ENCODE measurements at places on chromosomes 3 and 15.

DNA sequence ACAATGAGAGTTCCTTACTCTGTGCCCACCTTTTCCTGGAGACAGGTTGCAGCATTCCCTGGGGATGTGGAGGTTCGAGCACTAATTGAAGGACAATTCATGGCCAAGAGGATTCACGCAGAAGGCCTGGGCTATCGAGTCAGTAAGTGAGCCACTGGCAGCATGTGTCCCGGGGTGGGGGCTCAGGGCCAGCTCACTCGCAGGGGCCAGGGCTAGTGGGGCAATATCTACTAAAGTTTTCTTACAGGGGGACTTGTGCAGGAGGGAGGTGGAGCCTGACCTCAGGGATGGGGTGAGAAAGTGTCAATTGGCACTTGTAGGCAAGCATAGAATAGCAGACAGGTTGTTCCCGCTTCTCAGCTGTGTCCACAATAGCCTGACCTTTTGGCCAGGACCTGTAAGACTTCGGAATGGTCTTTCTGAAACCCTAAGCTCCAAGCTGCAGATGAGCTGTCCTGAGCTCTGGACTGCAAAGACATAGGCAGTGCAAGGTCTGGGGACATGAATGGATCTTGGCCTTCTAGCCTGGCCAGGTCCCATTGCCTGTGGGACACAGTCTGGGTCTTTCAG is 32.7 kb downstream of the XYLB start:
- DNase-seq = no peak

GRCh38 chr3:141070727-141071357 is 19.7 kb downstream of the SPSB4 start:
- no peak for DNase-seq

DNA sequence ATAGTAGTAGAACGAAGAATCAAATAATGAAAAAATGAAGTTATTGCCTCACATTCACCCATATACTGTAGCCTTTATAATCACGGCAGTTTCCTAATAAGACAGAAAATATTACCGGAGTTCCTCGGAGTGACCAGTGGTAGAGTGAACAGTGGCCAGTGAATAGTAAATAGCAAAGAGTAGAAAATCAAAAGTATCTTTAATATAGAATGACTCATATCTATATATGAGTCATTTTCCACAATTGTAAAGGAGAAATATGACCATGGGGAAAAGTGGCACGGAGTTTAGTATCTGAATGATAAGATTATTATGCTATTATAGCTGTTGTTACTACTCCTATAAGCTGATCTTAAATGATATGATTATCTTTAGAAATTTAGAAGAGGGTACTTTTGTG is 38.5 kb downstream of the ZBTB20 start:
- no peak for DNase-seq

DNA sequence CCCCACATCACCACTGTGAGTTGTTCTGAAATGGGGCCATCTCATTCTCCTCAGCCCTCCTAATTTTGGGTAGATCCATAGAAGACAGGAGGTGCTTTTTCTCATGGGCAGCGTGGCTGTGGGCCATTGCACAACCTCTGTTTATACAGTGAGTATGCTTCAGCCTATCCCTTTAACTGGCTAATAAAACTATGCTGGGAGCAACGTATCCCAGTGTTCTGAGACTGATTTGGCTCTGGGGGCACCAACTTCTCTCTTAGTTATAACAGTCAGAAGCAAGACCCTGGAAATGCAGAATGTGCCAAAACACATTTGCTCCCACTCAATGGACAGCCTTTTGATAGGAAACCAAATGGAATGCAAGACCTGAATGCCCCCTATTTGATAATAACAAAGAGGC is 97.1 kb upstream of the ICE2 start:
- peak; percentile 14 for DNase-seq

DNA sequence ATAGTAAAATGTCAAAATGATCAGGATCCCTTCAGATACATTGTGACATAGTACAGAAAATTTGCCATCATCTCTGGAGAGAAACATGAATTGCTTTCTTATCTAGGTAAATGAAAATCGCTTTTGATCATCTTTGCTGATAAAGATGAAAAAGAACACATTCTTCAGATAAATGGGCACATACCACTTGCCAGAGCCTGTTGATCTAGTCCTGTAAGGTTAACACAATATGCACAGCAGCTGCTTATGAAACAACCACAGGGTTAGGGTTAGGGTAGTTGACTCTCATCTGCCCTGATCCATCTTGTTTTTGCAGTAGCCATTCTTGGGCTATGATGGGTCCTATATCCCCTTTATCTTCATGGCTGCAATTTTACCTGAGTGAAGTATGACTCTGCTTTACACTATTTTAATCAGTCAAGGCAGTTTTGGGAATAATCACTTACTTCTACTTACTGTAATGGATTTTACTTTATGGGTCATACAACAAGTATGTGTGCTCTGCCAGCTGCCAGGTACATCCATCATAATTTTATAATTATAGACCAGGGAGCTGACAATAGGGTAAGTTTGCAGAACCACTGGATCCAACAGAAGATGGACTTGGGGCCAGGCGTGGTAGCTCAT is 12.6 kb upstream of the SPINK8 start:
- DNase-seq = no peak

Data from Daoy (cell line).